Renal cortical epithelial cell (primary cell): ENCODE measurements at places on chromosomes 3 and 15.

GRCh38 chr3:137222736-137223225 lies 265.0 kb downstream of the IL20RB start:
- DNase-seq = no peak

- peak; percentile 58 for DNase-seq
Observed at GRCh38 chr3:137642831-137643230, 121.3 kb upstream of the SOX14 start.

GRCh38 chr3:119376758-119377157 lies 82.6 kb downstream of the ARHGAP31 start:
- DNase-seq = no peak

GRCh38 chr3:18398448-18398847 lies 26.7 kb downstream of the SATB1 start:
- no peak for DNase-seq

DNA sequence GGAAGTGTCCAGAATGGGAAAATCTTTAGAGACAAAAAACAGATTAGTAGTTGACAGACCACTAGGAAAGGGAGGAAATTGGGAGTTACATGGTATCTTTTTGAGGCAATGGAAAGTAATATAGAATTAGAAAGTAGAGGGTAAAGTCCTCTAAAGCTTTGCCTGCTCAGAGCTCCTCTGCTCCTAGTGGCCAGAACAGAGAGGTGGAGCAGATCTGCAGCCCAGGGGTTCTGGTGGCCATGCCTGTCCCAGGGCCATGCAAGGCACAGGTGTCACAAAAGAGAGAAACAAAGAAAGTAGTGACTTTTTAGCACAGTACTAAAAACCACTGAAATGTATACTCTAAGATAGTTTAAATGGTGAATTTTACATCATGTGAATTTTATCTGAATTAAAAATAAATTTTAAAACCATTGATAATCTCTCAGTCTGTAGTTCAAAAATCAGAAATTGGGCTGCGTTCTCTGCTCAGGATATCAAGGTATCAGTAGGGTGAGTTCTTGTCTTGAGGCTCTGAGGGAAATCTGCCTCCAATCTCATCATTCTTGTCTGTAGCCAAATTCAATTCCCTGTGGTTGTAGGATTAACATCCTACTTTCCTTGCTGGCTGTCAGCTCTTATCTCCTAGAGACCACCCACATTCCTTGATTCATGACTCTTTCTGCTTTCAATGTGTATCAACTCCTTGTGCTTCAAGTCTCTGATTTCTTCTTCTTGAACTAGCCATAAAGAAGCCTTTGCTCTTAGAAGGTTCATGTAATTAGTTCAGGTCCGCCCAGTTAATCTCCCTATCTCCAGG lies 23.6 kb downstream of the PYGO1 start:
- no peak for DNase-seq

DNA sequence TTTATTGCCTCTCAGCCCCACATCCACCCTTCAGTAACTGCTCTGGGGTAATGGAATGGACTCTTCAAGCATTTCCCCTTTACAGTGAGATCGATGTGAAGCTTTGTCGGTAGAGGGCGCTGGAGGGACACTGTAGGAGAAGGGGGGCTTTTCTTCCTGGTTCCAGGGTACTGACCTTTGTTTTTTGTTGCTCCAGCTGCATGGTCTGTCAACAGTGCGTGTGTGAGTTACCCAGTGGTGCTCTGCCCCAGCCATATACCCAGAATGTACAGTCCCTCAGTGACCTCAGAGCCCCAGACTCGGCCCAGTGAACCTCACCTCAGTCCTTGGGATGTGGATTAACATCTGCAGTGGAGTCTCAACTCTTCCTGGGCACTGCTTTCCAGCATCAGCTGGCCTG lies 180.3 kb upstream of the TSC22D2 start:
- DNase-seq = peak; percentile 46

GRCh38 chr3:87997298-87997697 lies 61.5 kb downstream of the CGGBP1 start:
- DNase-seq = peak; percentile 85

- no peak for DNase-seq
Observed at GRCh38 chr3:27626596-27627118, 95.5 kb downstream of the EOMES start.

DNA sequence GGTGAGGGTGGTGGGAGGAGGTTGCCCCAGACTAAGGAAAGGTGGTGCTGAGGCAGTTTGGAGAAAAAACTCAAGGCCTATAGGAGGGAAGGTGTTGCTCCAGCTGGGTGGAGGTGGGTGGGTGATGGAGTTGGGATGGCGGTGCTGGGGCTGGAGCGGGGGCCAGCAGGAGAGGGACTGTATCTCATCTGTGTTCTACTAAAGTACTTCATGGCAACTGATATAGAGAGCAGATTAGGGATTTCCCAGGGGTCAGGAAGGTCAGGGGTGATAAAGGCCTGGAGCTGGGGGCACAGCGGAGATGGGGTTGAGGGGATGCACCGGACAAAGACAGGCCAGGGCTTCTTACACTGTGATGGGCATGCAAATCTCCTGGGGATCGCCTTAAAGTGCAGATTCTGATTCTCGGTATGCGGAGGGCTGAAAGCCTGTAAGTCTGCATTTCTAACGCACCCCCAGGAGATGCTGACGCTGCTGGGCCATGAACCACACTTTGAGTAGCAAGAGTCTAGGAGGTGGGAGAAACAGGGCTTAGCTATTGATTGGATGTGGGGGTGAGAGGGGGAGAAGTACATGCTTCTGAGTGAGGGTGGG lies 4.2 kb downstream of the KLHL40 start:
- no peak for DNase-seq

GRCh38 chr15:41806291-41807181 lies 21.4 kb upstream of the JMJD7 start:
- DNase-seq = peak; percentile 68

- no peak for DNase-seq
Observed at GRCh38 chr3:188049606-188050530, 104.1 kb upstream of the LPP start.

DNA sequence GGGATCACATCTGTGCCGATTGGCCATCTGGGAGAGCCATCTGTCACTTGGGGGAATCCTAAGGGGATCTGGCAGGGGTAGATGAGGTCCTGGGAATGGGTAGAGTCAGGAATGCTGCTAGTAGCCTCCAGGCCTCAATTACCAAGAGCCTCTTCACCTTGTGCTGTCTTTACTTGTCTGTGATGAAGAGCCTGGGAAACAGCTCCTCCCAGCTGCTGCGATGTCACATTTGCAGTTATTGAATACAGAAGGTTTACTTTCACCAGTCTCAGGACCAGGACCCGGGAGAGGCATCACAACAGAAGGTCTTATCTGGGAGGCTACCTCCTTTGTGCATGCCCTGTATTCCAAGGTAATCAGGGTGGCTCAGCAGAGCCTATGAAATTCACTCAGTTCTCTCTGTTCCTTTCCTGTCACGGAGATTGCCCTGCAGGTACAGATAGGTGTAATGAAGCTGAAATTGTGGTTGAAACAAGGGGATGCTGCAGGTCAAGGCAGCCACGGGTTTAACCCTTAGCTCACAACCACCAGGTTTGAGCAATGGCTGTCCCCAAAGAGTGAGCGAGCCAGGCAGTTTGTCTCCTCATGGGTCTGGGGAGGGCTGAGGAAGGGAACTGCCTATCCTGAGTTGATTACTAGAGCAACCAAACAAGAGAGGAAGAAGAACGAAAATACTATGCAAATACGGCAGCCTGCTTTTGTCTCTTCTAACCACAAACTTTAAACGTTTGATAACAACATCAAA lies 298.9 kb upstream of the RORA start:
- no peak for DNase-seq

DNA sequence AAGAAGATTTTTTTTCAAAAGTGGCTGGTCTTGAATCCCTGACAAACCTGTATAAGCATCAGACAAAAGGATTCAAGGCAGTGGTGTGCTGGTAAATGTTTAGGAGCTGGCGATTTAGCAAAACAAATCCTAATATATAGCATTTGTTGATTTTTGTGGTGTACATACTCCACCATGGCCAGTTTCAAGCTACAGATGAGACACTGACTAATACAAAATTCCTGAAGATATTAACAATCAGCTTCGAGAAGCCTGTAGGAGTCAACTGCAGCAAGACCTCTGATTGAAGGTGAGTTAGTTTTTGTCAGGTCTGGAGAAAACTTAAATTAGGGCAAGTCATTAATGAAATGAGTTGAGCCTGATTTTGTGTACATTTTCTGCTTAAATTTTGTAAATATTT lies 6.7 kb downstream of the STRIT1 start:
- DNase-seq = no peak

DNA sequence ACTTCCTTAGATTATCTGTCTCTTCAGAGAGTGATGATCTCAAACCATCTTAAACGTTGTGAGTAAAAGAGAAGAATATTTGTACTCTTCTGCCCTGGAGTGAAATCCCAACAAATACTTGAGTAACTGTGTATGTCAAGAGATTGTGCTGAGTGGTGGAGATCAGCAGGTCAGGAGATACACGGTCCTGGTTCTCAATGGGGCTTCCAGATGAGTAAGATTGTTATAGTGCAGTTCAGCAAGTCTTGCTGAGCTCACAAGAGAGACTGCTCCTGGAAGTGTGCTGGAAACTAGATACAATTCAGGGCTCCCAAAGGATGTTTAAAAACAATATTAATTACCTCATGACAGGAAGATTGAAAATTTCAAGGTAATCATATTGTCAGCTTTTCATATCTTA lies 184.3 kb downstream of the AKAP13 start:
- DNase-seq = no peak

DNA sequence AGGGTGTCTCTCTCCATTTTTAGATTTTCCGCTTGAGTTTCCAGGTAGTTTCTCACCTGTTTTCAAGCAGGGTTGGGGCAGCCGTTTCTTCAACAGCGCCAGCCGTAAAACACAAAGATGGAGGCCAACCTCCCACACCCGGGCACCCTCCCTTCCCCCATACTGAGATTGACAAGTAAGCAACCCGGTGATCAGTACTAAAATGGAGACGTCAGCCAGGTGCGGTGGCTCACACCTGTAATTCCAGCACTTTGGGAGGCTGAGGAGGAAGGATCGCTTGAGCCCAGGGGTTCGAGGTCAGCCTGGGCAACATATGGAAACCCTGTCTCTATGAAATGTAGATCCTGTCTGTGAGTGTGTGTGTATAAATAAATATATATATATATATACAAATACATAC lies 903 bp upstream of the ZSCAN2 start:
- no peak for DNase-seq

DNA sequence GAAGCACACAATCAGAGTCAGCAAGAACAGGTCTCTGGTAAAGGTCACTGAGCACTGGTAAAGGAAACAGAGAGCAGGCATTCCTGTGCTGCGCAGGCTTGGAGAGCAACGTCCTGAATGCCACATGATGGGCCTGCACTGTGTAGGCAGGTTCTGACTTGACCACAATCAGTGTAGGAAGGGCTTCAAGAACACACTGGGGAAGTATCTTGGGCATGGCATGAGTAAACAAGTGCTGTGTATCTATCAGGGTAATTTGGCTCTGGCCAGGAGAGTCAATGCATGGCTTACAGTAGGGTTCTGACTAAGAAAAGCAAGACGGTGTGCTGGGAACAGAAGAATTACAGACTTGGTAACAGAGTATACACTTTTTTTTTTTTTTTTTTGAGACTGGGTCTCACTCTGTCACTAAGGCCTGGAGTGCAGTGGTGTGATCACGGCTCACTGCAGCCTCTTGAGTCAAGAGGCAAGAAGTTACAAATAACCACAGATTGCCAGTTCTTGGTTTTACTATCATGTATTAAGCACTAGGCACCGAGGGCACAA lies 30.6 kb downstream of the TBC1D2B start:
- no peak for DNase-seq

- peak; percentile 4 for DNase-seq
Observed at GRCh38 chr3:122421836-122422235, 6.0 kb upstream of the WDR5B start.

DNA sequence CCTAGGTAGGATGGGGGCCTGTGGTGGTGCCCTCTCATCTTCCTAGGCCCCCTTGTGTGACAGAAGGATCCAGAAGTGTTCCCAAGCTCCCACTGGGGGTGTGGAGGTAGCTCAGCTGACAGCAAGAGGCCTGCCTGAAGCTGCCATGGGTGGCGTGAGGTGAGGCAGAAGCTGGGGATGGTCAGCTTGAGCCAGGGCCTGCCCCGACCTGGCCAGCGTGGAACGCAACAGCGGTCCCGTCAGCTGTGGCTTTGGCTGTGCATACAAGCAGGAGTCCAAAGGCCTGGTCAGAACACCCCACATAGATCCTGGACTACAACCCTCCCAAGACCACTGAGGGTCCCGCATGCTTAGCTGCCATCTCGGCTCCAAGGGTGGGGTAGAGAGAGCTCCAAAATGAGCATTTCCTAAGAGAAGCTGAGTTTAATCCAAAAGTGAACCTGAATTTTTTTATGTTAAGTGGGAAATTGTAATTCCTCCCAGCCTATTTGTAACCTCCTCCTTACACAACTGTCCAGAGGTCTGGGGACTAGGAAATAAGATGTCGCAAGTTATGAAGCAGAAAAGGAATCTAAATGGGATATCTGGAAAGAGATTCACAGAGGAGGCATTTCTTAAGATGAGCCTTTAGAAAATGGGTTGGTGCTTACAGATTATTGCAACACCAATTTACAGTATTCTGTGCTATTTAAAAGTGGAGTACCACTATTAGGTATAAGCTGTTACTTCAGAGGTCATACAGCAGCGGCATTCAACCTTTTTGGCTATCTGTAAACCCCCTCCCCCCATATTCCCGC lies 9.9 kb upstream of the PLA2G4D start:
- DNase-seq = peak; percentile 54

- no peak for DNase-seq
Observed at GRCh38 chr3:49729966-49730609, 6.3 kb upstream of the GMPPB start.

GRCh38 chr3:41907330-41908073 lies 54.4 kb downstream of the ULK4 start:
- peak; percentile 71 for DNase-seq

DNA sequence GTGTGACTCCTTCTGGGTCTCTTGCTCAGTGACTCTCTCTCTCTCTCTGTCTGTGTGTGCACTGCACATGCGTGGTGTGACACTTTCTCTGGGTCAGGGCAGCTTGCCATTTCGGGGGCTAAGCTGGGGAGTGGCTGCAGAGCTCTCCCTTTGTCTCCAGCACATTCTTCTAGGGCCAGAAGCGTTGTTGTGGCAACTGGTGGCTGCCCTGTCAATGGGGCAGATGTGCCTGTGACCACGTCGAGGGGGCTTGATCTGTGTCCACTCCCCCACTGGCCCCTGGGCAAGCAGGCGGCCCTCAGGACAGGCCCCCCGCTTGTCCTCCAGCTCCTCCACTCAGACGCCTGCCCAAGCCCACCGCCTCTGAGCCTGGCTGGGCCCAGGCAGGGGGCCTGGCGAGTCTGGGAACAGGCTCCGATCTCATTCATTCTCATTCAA lies 67.8 kb downstream of the WNT7A start:
- DNase-seq = no peak

DNA sequence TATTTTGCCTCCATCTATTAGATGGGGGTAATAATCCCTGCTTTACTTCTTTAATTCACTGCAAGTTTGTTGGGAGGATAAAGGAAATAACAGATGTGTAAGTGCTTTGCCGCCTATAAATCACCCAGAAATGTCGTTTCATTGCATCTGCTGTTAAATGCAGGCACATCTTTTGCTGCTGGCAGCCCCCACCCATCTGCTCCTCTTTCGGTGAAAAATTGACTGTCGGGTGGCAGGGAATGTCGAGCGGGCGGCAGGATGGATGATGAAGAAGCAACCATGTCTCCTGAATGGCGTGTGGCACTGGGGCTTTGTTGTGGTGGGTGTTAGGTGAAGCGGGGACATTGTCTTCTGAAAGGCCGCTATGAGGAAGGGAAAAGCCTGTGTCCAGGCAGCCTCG lies 543 bp upstream of the REC114 start:
- no peak for DNase-seq

- DNase-seq = no peak
Observed at GRCh38 chr3:62159709-62160092, 213.6 kb downstream of the FEZF2 start.
